ENCODE measurements at places on chromosomes 1 and 21.

DNA sequence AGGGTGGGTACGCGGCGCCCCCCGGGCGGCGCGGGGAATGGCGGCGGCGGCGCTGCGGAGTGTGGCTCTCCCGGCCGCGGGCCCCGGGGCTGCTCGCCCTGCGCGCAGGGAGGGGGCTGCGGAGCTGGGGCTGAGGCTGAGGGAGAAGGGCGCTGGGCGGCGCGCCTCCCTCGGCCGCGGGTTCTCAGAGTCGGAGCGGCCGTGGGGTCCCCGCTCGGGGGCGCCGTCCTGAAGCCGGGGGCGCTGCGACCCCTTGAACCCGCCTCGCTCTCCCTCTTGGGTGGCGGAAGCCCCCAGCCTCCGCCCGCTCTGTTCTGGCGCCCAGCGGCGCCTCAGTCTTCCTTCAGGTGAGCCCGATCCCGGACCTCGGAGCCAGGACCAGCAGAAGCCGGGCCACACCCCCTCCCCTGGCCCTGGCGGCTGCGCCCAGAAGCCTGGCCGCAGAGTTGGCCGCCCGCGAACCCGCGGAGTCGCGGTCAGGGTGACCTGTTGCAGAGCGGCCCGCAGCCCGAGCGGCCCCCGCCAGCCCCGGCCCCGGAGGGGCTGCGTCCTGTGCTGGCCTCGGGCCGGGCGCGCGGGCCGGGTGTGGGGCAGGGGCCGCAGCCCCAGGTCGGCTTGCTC is 532 bp downstream of the RALGPS2 start:
- DNase-seq: peak; percentile 20

DNA sequence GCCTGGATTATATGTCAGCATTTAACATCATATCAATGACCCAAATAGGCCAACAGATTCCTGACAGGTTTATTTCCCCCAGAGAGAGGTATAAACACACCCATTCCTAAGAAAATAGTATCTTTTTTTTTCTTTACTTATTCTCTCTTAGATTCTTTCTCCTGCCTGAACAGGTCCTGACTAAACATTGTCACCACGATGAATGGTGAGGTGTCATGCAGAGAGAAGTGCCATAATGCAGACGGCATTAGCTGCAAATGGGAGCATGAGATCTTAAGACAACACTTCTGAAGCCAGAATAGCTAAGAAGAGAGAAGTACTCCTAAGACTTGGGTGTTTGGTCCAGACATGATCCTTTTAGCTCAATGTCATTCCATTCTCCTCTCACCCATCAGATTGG is 131.3 kb downstream of the ZNF648 start:
- no peak for DNase-seq

DNA sequence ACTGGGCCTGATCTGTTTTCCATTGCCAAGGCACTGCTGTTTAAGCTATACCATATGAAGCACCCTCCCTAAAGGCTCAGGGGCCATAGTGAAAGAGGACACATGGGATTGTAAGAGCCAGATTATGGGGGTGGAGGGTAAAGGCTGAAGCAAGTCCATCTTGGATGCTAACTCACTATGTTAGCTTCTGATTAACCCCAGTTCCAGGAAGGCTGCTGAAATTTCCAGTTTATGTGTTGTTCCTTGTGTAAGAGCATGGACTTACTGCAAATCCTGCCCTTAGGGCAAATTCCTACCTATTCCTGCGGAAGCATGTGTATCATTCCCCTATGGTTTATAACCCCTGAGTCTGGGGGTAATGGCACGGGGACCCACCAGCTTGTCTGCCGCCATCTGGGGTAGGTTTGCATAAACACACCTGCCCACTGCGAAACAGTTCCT is 91.8 kb upstream of the SERBP1 start:
- no peak for DNase-seq

GRCh38 chr1:153260585-153261280 is 1.2 kb downstream of the LORICRIN start:
- DNase-seq: no peak

GRCh38 chr1:221078260-221078965 is 199.2 kb downstream of the HLX start:
- peak; percentile 45 for DNase-seq

GRCh38 chr1:154553056-154554030 is 5.1 kb downstream of the UBE2Q1 start:
- DNase-seq: no peak

DNA sequence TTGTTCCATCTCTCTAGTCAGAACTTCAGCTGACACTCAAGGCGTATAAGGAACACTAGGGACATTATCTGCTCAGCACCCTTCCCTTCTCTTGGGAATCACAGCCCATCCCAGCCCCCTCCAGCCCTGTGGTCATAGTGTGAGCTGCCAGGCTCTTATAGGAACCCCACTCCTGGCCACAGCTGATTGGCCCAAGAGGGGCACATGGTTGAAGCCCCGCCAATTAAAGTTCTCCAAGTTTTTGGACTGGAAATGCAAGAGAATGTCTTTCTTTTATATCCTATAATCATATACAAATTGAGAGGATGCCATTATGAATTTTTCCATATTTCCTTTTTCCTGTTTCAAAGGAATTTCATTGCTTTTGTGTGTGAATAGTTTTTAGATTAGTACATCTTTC is 40.7 kb downstream of the FOXO6 start:
- no peak for DNase-seq

GRCh38 chr1:156751451-156751756 is at the start of gene HDGF:
Gene HDGF (minus strand): TSS chr1:156751675. CDS start chr1:156751429, 246 bp downstream.
- DNase-seq: no peak

DNA sequence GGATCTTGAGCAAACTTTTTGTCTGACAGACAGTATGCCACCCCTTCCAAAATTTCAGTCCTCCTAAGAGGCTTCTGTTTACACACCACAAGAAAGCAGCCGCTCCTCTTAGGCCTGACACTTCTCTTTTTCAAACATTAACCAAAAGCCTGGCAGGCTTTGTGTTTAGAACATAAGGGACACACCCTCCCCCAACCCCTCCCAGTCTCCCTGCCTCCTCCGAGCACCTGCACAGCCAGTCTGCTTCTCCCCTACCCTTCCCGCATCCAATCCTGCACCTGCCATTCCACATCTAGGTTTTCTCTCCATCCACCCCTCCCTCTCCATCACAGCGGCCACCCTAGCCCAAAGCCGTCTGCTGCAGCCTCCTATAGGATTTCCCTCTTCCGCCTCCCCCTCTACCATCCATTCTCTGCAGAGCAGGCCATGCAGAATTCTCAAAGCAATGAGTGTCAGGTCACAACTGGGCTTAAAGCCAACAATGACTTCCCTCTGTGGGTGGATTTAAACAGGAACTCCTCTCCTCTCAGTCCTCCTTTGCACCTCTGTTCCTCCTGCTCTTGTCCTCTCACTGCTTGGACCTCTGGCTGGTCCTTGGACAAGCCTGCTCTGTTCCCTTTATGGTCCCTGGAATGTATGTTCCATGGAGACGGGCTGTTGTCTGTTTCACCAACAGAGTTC is 478.2 kb downstream of the NPHP4 start:
- no peak for DNase-seq

GRCh38 chr1:34688006-34688741 is 66.7 kb upstream of the GJB5 start:
- DNase-seq: no peak

DNA sequence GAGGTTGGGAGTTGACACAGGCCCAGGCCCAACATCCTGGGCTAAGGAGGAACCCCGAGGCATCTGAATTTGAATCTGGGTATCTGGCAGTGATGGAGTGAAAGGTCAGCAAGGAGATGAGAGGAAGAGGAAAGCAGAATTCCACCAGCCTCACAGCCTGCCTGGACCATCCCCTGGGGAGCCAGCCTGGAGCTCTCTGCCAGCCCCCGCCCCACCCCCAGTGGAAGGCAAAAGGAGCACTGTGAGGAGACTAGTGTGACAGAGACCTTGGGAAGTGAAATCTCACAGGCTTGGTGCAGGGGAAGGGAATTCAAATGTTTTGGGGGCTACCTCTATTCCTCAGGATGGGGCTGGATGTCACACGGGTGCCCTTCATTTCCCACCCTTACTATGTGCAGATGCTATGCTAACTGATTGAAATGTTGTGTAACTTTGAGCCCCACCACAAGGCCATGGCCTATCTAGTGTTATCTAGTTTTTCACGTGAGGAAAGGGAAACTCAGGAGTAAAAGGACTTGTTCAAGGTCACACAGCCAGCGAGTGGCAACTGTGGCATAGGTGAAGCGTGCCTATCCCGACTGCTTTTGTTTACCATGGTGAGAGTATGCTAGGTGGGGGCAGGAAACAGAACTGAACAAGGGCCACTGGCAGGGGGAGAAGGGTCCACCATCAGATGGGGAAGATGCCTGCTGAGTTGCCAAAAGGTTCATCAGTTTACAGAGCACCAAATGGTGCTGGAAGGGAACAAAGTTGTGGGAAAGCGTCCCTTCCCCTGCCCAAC is 29.8 kb downstream of the AHDC1 start:
- no peak for DNase-seq

DNA sequence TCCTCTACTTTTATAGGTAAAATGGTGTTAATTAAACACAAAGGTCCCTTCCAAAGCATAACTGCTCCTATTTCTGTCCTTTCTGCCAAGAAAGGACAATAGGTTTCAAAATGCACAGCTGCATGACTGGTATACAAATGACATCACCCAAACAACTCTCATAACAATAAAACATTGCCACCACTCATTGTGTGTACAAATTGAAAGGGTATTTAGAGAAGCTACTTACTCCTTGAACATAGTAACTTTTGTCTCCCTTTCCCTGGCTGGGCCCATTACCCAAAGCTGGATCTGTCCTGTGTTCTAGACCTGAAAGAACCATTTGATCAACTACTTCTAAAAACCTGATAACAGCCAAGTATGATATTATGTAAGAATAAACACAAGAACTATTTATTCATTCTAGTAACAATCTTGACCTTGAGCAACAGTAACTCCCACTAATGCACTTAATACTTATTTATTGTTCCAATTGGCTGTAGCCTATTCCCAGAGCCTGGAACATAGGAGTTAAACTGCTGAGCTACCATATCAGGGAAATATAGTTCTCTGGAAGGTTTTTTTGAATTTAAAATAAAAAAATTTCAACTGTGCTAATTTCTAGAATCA is 38.2 kb downstream of the TTLL7 start:
- DNase-seq: peak; percentile 72

GRCh38 chr1:61442544-61442943 is 282.4 kb downstream of the TM2D1 start:
- no peak for DNase-seq

DNA sequence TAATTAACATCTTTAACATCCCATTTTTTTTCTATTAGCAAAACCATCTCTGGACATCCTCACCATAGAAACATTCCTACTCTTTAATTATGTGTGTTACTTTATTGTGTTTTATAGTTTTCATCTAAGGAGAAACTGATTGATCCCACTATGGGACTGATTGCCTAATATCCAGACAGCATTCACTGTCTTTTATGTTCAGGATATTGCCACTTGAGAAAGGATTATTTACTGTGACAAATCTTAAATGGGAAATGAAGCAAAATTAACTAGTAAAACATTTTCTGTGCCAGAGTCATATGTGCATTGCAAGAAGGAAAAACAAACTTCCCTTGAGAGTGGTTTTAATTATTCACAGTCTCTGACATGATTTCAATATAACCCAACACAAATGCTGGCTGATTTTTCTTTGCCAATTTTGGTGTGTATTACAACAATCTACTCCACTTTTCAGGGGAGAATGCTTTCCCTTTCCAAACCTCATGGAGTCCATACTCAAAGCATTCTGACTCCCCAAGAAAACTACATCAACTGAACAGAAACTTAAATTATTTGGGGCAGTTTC is 15.8 kb upstream of the RGS13 start:
- no peak for DNase-seq

DNA sequence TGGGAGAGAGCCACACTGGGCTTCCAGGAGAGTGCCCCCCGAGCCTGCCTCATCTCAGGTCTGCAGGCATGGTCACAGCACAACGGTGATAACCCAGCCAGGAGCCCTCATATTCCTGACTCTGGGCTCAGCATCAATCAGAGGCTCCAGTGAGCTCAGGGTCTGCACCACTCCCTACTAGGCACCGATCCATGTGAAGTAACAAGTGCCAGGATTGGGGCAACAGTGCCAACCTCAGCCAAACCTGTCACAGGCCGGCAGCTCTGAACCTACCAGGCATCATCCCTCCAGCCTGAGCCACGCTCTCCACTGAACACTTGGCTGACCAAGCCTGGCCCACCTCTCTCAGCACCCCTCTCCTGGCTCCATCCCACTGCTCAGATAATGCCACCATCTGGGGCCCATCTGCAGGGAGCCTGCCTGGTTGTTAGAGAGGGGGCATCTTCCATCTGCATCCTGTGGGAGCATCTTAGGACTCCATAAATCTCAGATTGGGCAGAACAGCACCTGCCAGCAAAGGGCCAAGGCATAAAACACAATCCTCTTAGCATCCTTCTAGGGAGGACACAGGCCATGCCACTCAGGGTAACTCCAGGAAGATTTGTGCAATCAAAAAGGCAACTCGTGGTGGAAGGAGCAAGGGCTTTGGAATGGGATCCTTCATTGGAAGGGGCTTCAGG is 213.7 kb upstream of the CSF3R start:
- DNase-seq: no peak

- no peak for DNase-seq
Measured at GRCh38 chr1:190147616-190148015, 330.0 kb downstream of the BRINP3 start.

- DNase-seq: no peak
Measured at GRCh38 chr1:29682171-29682918, 446.0 kb downstream of the PTPRU start.

- DNase-seq: peak; percentile 97
Measured at GRCh38 chr1:238960071-238960470, 426.3 kb upstream of the CHRM3 start.

DNA sequence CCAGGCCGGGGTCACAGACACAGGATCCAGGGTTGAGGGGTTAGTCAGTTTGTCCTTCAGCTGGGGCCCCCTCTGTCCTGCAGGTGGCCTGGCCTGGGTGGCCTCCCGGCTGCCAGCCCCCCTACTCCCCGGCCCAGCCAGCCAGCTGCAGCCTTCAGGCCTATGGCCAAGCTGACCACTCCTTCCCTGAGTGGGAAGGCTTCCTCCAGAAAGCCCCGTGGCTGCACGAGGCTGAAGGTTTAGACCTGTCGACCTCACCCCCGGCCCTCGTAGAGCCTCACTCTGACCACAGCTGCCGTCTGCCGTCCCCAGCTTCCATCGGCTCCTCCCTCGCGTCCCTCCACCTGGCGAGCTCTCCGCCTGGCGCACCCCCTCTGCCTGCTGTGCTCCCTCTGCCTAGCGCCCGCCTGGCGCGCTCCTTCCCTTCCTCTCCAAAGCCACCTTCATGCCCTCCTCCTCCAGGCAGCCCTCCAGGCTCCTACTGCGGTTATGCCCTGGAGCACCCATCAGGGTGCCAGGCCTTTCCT is 9.6 kb downstream of the TTLL10 start:
- no peak for DNase-seq

- no peak for DNase-seq
Measured at GRCh38 chr21:36210779-36211659, 54.4 kb downstream of the DOP1B start.

GRCh38 chr1:87615901-87616300 is 287.2 kb downstream of the LMO4 start:
- DNase-seq: no peak

- no peak for DNase-seq
Measured at GRCh38 chr1:83083589-83084224, 915.2 kb downstream of the TTLL7 start.

- no peak for DNase-seq
Measured at GRCh38 chr1:41666981-41667631, 182.6 kb upstream of the EDN2 start.

GRCh38 chr1:42735477-42736105 is 4.4 kb downstream of the CLDN19 start:
- no peak for DNase-seq

All from amniotic epithelial cell (primary cell).